CD4-positive, alpha-beta T cell treated with Interleukin-15 for 1 hour (primary cell): ENCODE measurements at places on chromosomes 3 and 15.

DNA sequence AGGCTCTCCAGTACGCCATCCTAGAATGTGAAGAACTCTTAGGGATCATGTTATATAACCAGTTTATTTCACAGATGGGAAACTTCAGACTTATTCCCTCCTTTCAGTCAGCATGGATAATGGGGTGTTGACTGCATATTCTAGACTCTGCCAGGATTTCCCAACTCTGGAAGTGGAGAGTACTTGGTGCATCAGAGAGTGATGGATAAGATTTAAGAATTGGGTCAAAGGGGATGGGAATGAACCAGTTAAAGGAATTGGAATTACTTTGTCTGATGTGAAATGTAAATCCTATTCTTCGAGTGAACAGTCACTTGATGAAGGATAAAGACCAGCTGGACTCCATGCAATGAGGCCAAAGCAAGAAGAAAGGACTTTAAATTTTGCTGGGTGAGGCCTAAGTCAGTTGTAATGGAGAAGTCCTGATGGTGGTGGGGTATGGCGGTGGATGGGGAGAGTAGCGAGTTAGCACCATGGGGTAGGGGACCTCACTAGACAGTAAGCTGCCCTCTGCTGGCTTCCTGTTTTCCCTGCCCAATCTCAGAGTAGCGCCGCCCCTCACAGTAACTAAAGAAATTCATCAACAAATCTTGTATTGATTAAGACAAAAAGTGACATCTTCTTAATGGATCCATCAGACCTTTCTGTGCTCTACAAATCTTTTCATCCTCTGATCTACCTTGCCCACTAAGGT is 7.3 kb upstream of the CACNA1D start:
- no peak for DNase-seq

GRCh38 chr3:134323966-134324962 is 50.0 kb downstream of the AMOTL2 start:
- no peak for DNase-seq

GRCh38 chr3:38151667-38152265 is 13.3 kb downstream of the MYD88 start:
- DNase-seq = no peak

DNA sequence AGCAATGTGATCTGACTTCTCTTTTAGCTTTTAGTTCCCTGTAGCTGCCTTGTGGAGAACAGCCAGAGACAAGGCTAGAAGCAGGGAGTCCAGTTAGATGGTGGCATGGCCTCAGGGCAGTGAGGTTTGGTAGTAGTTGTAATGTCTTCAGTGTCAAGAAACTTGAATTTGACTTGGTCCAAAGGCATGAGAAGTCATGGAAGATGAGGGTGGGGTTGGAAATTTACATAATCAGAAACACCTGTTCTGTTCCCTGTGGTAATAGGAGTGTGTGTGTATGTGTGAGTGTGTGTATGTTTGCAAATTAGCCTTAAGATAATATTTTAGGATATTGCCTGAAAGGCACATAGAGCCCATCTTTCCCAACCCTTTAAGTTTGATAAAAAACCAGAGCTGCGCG is 55.2 kb upstream of the GCNT3 start:
- no peak for DNase-seq

DNA sequence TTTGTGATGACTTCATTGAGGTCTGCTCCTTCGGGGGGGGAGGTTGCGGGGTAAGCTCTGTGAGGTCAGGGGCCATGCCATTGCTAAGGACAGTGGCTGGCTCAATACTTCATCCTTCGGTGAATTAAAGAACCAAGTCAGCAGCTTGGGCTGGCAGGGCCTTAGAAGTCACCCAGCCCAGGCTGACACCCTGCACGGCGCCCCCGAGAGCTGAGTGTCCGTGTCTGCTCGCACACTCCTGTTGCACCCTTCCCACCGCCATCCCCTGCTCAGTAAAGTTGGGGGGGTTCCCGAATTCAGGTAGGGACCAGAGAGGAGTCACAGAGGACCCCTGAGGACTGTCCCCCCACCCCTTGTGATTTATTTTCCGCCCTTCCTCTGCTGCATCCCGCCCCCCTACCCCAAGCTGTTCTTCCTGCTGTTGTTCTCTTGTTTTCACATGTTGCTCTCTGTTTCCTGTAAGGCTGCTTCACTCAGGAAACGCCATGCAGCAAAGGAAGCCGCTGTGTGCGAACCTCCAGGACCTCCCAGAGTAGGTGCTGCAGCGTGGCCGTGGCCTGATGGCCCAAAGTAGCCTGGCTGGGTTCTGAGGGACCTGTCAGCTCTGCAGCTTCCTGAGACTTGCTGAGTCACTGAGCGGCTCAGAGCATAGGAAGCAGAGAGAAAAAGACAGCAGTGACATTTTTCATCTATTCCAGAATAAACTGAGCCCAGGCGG is 14.4 kb downstream of the EFCC1 start:
- DNase-seq = peak; percentile 40

DNA sequence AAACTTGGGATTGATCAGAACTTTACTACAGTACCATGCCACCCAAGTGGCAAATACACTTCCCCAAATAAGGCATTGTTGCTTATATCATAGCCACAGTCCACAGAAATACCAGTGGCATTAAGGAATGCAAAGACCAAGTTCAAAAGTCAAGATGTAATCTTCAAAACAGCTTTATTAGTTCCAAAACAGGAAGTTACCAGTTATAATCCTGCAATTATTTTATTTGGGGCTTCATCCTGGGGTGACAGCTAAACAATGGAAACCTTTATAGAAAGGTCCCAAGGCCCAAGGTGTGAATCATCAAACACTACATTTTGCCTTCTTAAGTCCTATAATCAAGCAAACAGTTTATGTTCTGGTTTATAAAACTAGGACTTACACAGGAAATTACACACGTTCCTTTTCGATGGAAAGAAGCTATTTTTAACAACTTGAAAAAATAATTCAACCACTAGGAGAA is 30.3 kb upstream of the RNF7 start:
- DNase-seq = no peak

DNA sequence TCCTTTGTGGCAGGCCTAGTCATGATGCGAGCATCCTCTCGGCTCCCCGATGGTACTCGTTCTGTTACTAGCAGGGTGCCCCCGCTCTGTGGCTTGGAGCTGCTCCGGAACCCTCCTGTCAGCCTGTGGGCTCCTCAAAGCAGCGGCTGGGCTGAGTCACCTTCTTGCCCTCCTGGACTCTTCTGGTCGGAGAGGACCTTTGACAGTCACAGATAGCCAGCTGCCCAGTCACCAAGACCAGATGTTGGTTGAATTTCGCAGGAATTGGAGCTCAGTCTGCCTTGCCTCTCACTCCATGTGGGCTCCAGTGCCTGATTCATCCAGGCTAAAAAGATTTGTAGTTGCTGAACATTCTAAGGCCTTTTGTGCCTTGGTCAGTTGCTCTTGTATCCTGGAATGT is 94.5 kb downstream of the CHCHD6 start:
- DNase-seq = no peak

DNA sequence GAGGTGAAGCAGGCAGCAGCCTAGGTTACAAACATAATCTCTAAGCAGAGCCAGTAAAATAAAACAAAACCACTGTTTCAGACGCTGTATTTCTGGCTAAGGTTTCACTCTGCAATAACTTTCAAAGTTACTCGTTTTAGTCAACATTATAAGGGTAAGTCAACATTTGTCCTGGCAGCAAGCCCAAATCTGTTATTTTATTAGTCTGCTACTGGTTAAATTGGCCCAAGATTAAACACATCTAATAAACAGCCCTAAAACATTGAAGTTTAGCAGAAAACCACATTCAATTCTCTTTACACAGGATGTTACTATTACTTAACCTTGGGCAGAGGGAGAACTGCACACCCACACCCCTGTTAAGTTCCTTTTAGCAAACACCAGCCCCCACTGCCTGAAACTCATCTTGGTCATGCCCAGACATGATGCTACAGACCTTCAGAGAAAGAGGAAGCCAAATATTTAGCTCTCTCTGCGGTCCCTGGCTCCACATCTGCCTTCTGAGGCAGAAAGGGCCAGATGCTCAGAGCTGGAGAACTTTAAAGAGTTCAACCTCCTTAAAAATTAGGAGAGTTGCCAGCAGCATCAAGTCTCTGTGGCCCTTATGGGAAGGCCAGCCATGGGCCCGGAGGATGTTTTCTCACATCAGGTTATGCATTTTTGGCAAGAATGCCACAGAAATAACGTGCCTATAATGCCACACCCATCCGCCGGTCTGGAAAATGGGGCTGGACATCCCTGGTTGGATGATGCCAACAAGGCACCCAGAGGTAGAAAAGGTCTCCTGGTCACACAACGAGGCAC is 17.9 kb downstream of the ARHGEF3 start:
- DNase-seq = peak; percentile 87

GRCh38 chr3:179949869-179950268 is 86.9 kb downstream of the PEX5L start:
- no peak for DNase-seq

DNA sequence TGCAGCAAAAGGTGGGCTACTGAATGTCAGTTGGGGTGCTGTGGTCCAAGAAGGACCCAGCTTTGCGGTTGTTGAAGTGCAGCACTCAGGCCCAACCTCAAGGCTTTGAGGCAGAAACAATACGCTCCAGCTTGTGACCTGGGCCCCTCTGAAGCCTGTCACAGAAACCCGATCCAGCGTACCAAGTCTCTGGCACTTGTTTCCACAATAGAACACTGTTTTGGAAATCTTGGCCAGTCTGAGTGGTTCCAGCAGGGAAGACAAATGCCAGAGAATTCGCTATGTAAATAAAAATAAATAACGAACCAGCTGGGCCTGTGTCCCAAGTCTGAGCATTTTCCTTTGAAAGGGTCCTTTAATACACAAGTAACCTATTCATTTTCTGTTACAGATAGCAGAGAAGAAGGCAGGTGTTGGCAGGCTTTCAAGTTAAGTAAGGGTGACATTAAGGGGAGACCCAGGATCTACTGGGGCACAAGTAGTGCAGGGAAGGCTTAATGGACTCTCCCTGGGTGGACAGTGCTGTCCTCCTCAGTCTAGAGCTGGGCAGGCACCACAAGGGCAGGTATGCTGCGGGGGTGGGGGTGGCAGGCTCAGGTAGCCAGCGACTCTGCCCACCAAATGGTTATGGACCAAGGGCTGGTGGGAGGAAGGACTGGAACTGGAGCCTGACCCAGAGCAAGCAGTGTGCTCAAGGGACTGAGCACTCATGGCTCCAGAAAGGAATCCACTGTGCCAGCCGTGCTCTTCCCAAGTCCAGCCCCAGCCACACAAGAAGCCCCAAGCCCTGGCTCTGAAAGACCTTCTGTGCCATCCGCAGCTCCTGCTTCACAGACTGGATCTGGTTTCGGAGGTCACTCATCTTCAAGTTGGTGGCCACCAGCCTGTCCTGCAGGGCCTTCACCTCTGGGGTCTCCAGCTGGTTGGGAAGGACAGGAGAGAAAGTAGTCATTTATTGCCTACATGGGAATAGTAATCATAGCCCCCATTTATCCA is 26.3 kb downstream of the CCDC13 start:
- no peak for DNase-seq

DNA sequence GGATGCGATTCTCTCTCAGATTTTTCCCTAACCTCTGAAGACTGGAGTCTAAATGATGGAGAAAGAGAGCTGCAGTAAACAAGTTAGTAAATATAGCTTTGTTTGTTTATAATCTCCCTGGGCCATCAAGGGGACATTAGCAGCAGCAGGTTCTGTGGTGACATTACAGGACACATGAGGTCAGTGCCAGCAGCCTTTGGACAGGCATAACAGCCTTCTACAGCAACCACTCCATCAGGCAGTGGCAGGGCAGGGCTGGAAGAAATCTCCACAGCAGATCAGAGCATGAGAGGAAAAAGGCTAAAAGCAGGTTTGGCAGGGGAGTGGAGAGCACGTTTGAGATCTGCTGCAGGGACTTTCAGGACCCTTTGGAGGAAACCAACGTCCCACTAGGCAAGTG is 127.6 kb upstream of the ACP3 start:
- no peak for DNase-seq

GRCh38 chr3:29721789-29722188 is 440.9 kb downstream of the RBMS3 start:
- DNase-seq = no peak

- DNase-seq = no peak
Observed at GRCh38 chr15:66901336-66902100, 163.9 kb upstream of the SMAD3 start.

- no peak for DNase-seq
Observed at GRCh38 chr15:33535135-33535534, 224.4 kb downstream of the RYR3 start.

DNA sequence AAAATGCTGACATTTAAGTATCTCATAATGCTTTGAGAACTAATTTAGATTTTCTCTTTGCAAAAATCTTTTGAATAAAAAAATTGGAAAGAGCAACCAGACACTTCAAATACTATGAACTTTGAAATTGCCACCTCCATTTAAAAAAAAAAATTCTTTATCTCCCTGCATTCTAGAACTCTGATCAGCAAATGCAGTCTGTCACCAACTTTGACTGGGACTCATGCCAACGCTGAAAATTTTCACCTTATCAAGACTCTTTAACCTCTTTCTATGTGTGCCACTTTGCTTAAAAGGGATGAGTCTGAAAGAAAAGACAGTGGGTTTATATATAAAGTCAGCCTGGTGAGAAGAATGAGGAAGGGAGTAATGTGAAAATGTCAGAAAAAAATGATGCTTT is 191.2 kb upstream of the ARPP21 start:
- DNase-seq = no peak

DNA sequence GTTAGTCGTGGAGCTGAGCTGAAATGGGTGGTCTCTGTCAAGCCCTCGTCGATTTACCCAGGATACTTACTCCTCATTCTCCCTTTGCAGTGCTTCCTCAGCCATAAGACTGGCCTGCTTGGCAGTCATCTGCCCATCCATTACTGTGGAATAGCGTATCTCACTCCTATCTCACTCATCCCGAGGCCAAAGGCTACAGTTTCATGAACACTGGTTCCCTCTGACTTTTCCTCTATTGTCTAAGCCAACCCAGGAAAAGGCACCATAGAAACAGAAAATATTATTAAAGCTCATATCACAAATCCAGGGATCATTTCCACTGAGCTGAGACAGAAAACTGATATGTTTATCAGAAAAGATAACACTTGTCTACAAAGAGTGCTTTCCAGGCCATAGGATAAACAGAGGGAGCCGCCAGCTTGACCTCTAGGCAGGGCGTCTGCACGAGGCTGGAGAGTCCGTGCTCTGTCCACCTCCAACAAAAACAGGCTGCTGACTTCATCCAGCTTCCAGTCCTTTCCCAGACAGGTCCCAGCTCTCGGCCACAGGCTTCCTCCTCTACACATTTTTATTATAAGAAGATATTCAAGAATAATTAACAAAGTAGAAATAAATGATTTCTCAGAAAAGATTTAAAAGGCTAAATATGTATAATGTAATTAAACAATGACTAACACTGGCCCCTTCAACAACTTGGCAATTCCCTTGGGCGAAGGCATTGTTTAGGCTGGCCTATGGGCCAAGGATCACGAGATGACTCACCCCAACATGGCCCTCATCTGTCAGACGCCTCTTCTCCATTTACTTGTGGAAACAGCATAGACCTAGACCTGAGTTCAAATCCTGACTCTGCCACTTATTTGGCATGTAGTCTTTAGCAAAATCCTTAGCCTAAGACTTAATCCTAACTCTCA is 27.4 kb upstream of the BOC start:
- DNase-seq = no peak

GRCh38 chr3:24513463-24513862 is 18.8 kb upstream of the THRB start:
- no peak for DNase-seq
